Smooth muscle cell of the brain vasculature (primary cell): ENCODE measurements at places on chromosomes 7 and 10.

- DNase-seq, result no peak
Observed at GRCh38 chr10:3714967-3715366, 70.0 kb downstream of the KLF6 start.

GRCh38 chr7:33039257-33039902 is 23.2 kb downstream of the NT5C3A start:
- no peak for DNase-seq

- no peak for DNase-seq
Observed at GRCh38 chr7:73992101-73992562, 35.8 kb upstream of the ELN start.

DNA sequence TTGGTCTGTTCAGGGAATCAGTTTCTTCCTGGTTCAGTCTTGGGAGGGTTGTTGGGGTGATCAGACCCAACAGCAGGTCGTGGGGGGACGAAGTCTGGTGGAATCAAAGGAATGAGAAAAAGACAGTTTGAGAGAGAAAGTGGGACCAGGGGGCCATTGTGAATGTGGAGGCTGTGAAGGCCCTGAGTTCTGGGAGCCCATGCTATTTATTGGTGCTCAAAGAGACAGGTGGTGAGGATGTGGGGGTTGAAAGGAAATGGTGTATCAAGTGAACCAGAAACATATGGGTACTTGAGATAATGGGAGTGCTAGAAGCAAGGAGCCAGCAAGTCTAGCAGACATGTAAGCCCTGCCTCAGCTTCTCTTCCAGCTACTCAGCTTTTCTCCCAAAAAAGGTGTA is 84.1 kb downstream of the CCSER2 start:
- DNase-seq, result no peak

DNA sequence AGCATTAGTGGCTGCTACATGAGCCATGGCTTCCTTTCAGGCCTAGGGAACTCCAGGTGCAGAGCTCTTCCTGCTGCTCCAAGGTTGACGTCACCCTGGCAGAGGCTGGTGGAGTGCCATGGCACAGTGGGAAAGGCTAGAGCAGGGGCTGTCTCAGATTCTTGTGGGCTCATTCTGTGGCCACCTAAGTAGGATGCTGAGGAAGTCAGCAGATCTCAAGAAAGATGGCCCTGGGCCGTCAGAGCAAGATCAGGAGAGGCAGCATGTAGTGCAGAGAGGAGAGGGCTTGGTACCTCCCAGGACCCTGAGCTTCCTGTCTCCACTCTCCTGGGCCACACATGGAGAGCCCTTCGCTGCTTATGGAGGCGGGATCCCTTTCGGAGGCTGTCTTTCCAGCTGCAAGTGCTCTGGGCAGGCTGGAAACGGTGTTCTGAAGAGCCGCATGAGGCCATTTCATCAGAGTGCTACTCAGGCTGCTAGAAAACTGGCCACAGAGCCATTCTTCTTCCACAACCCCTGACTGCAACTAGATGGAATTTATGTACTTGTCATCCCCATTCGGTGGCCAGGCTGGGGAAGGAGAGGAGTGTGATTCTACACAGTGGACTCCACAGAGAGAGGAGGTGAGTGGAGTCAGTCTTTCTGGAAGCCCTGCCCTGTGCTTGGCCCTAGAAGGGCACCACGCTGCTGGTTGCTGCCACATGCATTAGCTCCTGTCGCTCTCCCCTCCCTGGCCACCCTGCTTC is 304.2 kb downstream of the RPS24 start:
- DNase-seq, result no peak

GRCh38 chr10:131769571-131770410 is 131.0 kb upstream of the PPP2R2D start:
- no peak for DNase-seq

GRCh38 chr10:88730864-88731263 is 24.8 kb downstream of the LIPK start:
- no peak for DNase-seq

DNA sequence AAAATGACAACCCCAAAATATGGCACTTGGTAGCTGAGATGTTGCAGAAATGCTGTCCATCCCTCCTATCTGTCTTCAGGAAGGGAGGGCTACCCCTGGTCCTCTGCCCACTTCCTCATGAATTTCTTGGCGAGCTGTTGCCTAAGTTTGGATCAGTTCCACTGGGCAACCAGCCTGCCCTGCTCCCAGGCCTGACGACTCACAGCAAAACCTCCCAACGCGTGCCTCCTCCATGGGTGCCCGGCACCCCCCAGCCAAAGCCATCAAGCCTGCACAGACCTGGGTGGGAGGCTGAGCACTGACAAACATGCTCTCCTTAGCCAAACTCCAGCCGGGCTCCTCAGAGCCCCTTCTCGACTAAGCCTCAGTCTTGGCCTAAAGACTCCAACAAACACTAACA is 8.9 kb downstream of the VSTM4 start:
- DNase-seq, result no peak

GRCh38 chr7:36723951-36724664 is at the start of gene AOAH:
Gene AOAH, minus strand, starts transcription at chr7:36724494. Its CDS starts 346 bp downstream, at chr7:36724148.
- DNase-seq, result no peak

GRCh38 chr7:91293136-91293535 is 28.9 kb downstream of the FZD1 start:
- no peak for DNase-seq

GRCh38 chr7:123629281-123629680 is 26.4 kb upstream of the LMOD2 start:
- DNase-seq, result no peak

- DNase-seq, result no peak
Observed at GRCh38 chr10:101839416-101840063, 4.1 kb downstream of the KCNIP2 start.

DNA sequence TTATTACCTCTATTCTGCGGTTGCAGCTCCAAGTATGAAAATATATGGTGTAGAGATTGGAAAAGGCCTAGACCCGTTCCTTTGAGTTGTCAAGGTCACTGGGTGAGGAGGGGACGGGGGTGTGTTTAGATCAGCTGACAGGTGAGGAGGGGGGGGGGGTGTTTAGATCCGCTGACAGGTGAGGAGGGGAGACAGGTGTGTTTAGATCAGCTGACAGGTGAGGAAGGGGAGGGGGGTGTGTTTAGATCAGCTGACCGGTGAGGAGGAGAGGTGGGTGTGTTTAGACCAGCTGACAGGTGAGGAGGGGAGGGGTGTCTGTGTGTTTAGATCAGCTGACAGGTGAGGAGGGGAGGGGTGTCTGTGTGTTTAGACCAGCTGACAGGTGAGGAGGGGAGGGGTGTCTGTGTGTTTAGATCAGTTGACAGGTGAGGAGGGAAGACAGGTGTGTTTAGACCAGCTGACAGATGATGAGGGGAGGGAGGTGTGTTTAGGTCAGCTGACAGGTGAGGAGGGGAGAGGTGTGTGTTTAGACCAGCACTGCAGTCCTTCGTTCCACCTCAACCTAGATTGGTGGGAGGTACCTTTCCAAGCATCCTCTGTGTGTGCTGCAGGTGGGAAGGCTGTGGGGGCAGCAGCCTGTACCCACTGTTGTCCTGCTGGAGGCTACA is 655.0 kb upstream of the ADARB2 start:
- no peak for DNase-seq

GRCh38 chr10:6889718-6890117 is 309.6 kb upstream of the PRKCQ start:
- DNase-seq, result no peak

- DNase-seq, result no peak
Observed at GRCh38 chr7:27091105-27091504, 4.7 kb downstream of the HOXA1 start.

DNA sequence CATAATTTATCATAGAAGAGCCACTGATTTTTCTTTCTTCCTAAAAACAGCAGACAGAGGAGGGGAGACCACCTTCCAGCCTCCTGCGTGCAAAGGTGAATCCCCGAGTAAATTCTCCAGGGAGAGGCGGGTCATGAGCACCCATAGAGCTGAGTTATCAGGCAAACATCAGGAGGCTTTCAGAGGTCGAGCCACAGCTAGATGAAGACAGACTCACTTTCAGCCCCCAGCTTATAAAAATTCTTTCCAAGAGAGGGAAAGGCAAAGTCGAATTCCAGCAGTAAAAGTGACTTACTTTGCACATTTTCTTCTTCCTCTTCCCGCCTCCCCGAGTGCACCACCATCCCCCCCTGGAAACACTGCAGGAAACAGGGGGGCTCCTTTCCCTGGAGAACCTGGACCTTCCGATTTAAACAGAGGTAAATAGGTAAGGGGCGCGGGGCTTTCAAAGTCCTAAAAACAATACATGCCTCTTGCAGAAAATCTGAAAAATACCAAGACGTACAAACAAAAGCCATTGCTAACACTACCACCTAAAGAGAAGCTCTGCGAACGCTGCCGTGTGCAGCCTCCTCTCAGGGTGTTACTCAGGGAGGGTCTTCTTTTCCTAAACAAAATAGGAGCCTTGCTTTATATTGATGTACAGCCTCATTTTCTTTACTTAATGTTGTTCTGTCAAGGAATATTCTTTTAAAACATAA is 163.8 kb downstream of the SVIL start:
- no peak for DNase-seq

GRCh38 chr7:42198296-42198695 is 38.7 kb downstream of the GLI3 start:
- DNase-seq, result no peak

DNA sequence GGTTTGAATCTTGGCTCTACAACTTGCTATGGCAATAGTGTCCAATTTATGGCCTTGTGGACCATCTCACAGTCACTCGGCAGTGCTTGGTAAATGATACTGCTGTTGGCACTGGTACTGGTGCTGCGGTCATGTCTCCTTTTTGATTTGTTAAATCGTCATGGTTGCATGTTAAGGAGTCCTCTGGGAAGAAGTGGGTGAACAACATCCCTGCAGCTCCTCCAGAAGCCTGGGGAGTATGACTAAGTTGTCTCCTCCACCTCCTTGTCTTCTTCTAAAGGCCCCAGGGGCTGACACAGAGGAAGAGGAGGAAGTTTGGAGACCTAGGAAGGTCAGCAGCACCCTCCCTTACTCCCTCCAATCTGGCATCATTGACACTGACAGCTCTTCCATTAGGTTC is 8.5 kb downstream of the ITPRIP start:
- no peak for DNase-seq

GRCh38 chr7:36639826-36640225 is 84.5 kb downstream of the AOAH start:
- no peak for DNase-seq

DNA sequence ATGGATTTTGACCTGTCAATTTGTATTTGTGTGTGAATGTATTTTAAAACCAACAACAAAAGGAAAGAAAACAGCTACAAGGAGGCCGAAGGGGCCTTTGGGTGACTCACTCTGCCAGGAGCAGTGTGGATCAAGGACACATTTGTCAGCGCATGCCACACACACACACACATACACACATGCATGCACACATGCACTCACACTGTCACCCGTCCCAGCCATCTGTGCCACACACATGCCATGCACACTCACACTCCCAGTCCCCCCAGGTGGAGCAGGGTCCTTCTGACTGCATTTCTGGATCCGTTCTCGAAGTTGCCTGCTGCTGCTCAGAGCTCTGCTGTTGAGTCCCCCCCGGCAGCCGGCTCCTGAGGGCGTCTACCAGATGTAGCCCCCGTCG is 26.0 kb downstream of the SPOCK2 start:
- DNase-seq, result no peak

- DNase-seq, result no peak
Observed at GRCh38 chr10:112366992-112367391, 6.9 kb upstream of the ACSL5 start.
